ENCODE measurements at places on chromosomes 12 and 14. TPM values are rescaled to one million over a fixed set of nuclear protein-coding genes. Genes with fewer than 3 reads are reported as not detected.
A peak's percentile ranks its signal among the peaks of the same experiment; 100 is the strongest.

- no peak for DNase-seq
- peak overlapping the region; percentile 37 for H3K27ac ChIP-seq
- H3K36me3 ChIP-seq = no peaks in the 10 kb centered on the region
- no peaks in the 10 kb centered on the region for H3K27me3 ChIP-seq
- H3K4me1 ChIP-seq = peaks cover 23% of the 10 kb centered on the region
Observed at GRCh38 chr12:28027947-28028724, 55.6 kb upstream of the PTHLH start.

GRCh38 chr14:24162093-24162492 is 1.0 kb downstream of the IRF9 start:
- peak overlapping the region; percentile 75 for H3K4me3 ChIP-seq
- peaks cover 26% of the 10 kb centered on the region for H3K36me3 ChIP-seq
- no peak overlapping the region for H3K27ac ChIP-seq
- H3K4me1 ChIP-seq = peaks cover 22% of the 10 kb centered on the region
- no peaks in the 10 kb centered on the region for H3K27me3 ChIP-seq

- H3K36me3 ChIP-seq = no peaks in the 10 kb centered on the region
- peaks cover 7% of the 10 kb centered on the region for H3K4me1 ChIP-seq
- H3K4me3 ChIP-seq = peak overlapping the region; percentile 14
- peak; percentile 74 for DNase-seq
Observed at GRCh38 chr12:11500188-11500860, 105.0 kb upstream of the PRB2 start.

GRCh38 chr12:53219292-53219955 is 12.4 kb upstream of the ITGB7 start:
- peaks cover 44% of the 10 kb centered on the region for H3K4me1 ChIP-seq
- no peaks in the 10 kb centered on the region for H3K27me3 ChIP-seq
- DNase-seq = no peak
- H3K27ac ChIP-seq = 0 out of 2 replicates have a peak overlapping the region, but pooled peaks have one; percentile 99

DNA sequence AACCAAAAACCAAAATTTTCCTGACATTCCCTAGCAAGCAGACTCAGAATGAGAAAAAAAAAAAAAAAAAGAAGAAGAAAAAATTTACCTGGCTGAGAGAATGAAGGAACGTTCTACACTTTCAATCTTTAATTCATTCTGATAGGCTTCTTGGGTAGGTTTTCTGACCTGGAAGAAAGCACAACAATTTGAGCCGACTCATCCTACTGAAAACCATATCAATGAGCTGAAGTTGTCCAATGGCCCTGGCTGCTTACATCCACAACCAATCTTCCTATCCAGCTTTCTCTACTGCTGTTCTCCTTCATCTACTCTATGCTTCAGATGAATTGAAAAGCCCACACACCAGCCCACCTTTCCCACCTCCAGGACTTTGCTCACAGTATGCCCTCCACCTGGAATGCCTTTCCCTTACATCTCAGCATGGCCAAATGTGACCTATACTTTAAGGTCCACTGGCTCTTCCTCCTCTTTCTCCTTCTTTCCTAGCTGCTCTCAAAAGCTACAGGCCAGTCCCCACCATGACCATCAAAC is 31.6 kb upstream of the NR2C1 start:
- H3K4me1 ChIP-seq = no peaks in the 10 kb centered on the region
- no peak for DNase-seq

GRCh38 chr12:15851919-15852318 is 30.3 kb upstream of the STRAP start:
- peaks cover 9% of the 10 kb centered on the region for H3K4me1 ChIP-seq
- H3K4me3 ChIP-seq = no peak overlapping the region
- DNase-seq = no peak

DNA sequence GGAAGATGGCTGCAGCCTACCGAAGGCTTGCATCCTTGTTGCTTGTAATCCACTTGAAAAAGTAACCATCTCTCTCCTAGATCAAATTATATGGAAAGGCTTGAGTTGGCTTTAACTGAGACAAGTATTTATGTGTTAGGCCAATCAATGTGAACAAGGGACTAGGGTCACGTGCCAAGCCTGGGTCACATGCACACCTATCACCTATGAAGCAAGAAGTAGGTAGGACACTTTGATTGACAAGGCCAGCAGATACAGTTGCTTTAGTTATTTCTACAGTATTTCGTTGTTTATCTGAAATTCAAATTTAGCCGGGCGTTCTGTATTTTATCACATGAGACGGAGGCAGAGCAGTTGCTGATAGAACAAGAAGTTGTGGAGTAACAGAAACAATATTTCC is 212.3 kb upstream of the OTX2 start:
- no peak for DNase-seq
- no peaks in the 10 kb centered on the region for H3K27me3 ChIP-seq
- no peaks in the 10 kb centered on the region for H3K36me3 ChIP-seq
- H3K4me1 ChIP-seq = no peaks in the 10 kb centered on the region
- no peak overlapping the region for H3K4me3 ChIP-seq

- H3K27me3 ChIP-seq = no peaks in the 10 kb centered on the region
- peaks cover 12% of the 10 kb centered on the region for H3K4me1 ChIP-seq
- peak within 1 kb of the TSS; percentile 77 for H3K27ac ChIP-seq
- DNase-seq = peak; percentile 94
- peak within 1 kb of the TSS; percentile 77 for H3K4me3 ChIP-seq
Observed at GRCh38 chr14:31456841-31457664, at the start of gene DTD2. Gene DTD2, minus strand, starts transcription at chr14:31457506. Its CDS starts 113 bp downstream, at chr14:31457393.

Gene DGKA
- 75.9 TPM for polyA plus RNA-seq

Gene LALBA
- not detected for polyA plus RNA-seq

Gene SERPINA6
- polyA plus RNA-seq = 0.65 TPM

Gene LPCAT3
- polyA plus RNA-seq = 29.2 TPM

Gene PHETA1
- 7.3 TPM for polyA plus RNA-seq

Gene STXBP6
- polyA plus RNA-seq = 0.36 TPM

Gene ADAM21
- 1.6 TPM for polyA plus RNA-seq

All from SK-N-SH (cell line).